Naive B cell (primary cell): ENCODE measurements at places on chromosomes 6 and 20. TPM values are rescaled to one million over a fixed set of nuclear protein-coding genes. Genes with fewer than 3 reads are reported as not detected.
A peak's percentile ranks its signal among the peaks of the same experiment; 100 is the strongest.

GRCh38 chr20:23159256-23159946 lies 73.3 kb upstream of the CD93 start:
- H3K4me3 ChIP-seq: no peak overlapping the region
- no peaks in the 10 kb centered on the region for H3K27me3 ChIP-seq

TINAG gene
- polyA plus RNA-seq: not detected

GRCh38 chr20:39049148-39049547 lies 87.0 kb downstream of the DHX35 start:
- peaks cover 7% of the 10 kb centered on the region for H3K27me3 ChIP-seq
- H3K36me3 ChIP-seq: no peaks in the 10 kb centered on the region
- H3K4me1 ChIP-seq: peaks cover 6% of the 10 kb centered on the region
- no peak overlapping the region for H3K27ac ChIP-seq
- no peak for DNase-seq
- H3K4me3 ChIP-seq: peak overlapping the region; percentile 94

DNA sequence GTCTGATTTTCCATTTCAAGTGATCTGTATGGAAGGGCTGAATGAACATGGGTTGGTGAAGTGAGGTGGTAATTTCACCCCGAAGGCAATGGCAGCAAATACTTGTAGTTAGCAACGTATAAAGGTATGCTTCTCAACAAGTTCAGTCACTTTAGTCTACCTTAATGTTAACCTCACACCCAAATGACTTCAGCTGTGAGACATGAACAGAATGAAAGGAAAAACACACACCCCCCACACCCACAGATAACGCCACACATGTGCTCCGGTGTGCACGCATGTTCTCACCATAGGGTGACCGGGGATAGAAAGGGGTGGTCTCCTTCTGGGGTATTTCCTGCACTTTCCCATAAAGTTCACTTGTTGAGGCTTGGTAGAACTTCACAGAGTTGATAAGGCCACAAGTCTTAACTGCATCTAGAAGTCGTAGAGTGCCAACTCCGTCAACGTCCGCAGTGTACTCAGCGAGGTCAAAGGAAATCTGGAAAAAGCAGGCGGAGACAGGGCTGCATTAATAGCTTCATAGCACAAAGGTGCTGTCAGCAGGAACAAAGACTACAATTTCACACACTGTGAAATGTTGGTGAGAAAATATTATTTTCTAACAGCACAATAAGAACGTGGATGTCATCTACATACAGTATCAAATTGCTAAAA lies 284.8 kb downstream of the GMDS start:
- no peak overlapping the region for H3K4me3 ChIP-seq
- no peaks in the 10 kb centered on the region for H3K4me1 ChIP-seq
- H3K36me3 ChIP-seq: peaks cover 7% of the 10 kb centered on the region
- H3K27me3 ChIP-seq: no peaks in the 10 kb centered on the region

- H3K27ac ChIP-seq: peak overlapping the region; percentile 95
- H3K36me3 ChIP-seq: no peaks in the 10 kb centered on the region
- peak overlapping the region; percentile 93 for H3K4me3 ChIP-seq
- peaks cover 21% of the 10 kb centered on the region for H3K4me1 ChIP-seq
- no peaks in the 10 kb centered on the region for H3K27me3 ChIP-seq
- no peak for DNase-seq
These were observed 472 bp upstream of the PAQR8 start for GRCh38 chr6:52361414-52361944.

- H3K27ac ChIP-seq: no peak overlapping the region
- DNase-seq: no peak
- no peak overlapping the region for H3K4me3 ChIP-seq
- no peaks in the 10 kb centered on the region for H3K36me3 ChIP-seq
- peaks cover 11% of the 10 kb centered on the region for H3K4me1 ChIP-seq
- H3K27me3 ChIP-seq: no peaks in the 10 kb centered on the region
These were observed 178.9 kb upstream of the ECI2 start for GRCh38 chr6:4314201-4314707.

- no peak for DNase-seq
- H3K4me1 ChIP-seq: no peaks in the 10 kb centered on the region
- H3K27me3 ChIP-seq: peaks cover 29% of the 10 kb centered on the region
- peaks cover 5% of the 10 kb centered on the region for H3K36me3 ChIP-seq
These were observed 26.9 kb downstream of the FOXF2 start for GRCh38 chr6:1416191-1416760.

TRAPPC3L gene
- polyA plus RNA-seq: 0.38 TPM

DNA sequence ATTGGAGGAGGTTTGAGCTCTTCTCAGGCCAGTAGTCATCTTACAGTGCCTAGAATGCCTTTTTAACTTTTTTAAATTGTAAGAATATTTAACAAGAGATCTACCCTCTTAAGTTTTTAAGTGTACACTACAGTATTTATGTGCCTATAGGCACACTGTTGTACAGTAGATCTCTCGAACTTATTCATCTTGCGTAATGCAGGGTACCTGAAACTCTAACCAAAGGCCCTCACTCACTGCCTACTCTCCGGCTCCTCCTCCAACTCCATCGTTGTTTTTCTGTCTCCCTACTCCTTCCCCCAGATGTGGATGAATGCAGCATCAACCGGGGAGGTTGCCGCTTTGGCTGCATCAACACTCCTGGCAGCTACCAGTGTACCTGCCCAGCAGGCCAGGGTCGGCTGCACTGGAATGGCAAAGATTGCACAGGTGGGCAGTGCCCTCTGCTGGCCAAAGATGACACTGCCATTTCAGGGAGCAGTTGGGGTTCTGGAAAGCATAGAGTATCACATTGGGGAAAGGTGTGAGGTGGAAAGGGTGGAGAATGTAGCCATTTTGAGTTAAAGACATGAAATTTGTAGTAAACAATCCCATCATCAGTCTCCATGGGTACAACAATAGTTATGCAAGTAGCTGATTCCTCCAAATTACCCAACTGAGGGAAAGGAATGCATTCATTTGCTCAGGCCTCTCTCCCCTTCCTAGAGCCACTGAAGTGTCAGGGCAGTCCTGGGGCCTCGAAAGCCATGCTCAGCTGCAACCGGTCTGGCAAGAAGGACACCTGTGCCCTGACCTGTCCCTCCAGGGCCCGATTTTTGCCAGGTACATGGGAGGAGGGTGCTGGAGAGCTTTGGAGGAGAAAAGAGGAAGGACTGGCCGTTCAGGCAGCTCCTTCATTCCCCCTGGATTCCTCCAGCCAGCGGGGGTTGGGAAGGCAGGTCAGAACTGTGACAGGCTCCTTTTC lies 18.4 kb upstream of the ZNF76 start:
- H3K36me3 ChIP-seq: no peaks in the 10 kb centered on the region
- H3K4me1 ChIP-seq: peaks cover 12% of the 10 kb centered on the region
- no peaks in the 10 kb centered on the region for H3K27me3 ChIP-seq

- no peak overlapping the region for H3K27ac ChIP-seq
- H3K36me3 ChIP-seq: peaks cover 45% of the 10 kb centered on the region
- no peaks in the 10 kb centered on the region for H3K4me1 ChIP-seq
- H3K4me3 ChIP-seq: no peak overlapping the region
These were observed 15.7 kb downstream of the AHI1 start for GRCh38 chr6:135481783-135482369.

DNA sequence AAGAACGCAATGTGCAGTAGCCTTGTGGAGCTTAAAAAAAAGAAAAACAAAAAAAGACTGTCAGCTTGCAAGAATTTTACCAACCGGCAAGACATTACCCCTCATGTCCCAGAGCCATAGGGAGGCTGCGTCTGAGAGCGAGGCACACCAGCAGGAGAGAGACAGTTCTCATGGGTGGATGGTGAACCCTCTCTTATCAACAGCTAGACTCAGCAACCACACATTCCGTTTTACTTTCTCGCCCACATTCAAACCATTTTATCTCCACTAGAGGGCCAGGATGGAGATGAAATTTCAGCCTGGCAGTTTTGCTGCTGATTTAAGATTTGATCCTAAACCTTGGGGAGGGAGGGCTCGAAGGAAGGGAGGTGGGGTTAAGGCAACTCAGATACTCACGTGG lies 247.0 kb downstream of the ATXN1 start:
- no peak overlapping the region for H3K4me3 ChIP-seq
- DNase-seq: no peak
- no peak overlapping the region for H3K27ac ChIP-seq

ANKS1A gene
- polyA plus RNA-seq: 2.3 TPM

GRCh38 chr20:45920462-45921336 lies 8.7 kb upstream of the PLTP start:
- H3K4me1 ChIP-seq: no peaks in the 10 kb centered on the region
- no peak overlapping the region for H3K4me3 ChIP-seq
- H3K27ac ChIP-seq: peak overlapping the region; percentile 38
- DNase-seq: no peak

ZSCAN23 gene
- polyA plus RNA-seq: not detected

DNA sequence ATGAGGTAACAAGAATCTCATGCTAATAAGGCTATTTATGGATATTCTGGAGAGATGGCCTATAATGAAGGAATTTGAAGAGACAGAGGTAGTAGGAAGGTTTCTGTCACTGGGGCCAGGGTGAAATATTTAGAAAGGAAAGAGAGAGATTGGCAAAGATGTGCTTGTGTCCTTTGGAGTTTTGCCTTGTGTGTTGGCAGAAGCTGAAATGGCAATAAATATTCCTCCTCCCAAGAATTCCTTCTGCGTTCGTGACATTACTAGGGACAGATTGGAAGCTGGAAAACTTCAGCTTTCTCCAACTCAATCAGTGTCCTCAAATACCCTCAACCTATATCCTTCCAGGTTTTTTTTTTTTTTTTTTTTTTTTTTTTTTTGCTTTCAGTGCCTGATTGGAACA lies 6.3 kb downstream of the SAMD5 start:
- H3K36me3 ChIP-seq: no peaks in the 10 kb centered on the region
- H3K27ac ChIP-seq: no peak overlapping the region
- peaks cover 24% of the 10 kb centered on the region for H3K27me3 ChIP-seq
- no peak for DNase-seq
- H3K4me1 ChIP-seq: peaks cover 2% of the 10 kb centered on the region
- no peak overlapping the region for H3K4me3 ChIP-seq

DNA sequence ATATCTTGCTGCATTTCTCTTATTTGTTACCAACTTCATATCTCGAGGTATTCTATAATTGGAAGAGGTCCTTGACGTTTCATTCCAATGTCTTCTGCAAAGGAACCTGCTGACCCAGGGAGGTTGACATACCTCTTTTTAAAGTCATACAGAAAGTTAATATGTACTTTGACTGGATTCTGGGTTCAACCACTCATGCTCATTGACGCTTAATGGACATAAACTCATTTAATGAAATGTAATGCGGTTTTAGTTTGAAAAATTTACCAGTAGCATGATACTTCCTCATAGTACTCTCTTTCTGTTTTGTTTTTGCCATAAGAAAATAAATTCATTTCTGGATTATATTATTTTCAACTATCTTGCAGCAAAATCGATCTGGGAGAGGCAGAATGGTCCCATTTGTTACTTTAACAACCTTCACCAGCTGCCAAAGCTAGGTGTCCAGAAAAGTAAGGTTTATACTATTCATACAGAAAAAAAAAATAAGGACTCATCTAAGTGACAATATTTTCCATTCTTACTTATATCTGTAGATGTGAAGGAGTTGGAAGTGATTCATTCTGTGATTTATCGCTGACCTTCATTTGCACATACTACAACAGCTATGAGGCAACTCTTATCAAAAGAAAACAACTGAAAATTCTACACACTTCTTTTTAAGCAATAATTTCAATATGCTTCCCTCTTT lies 101.6 kb downstream of the ATXN1 start:
- no peak overlapping the region for H3K4me3 ChIP-seq
- peak overlapping the region; percentile 45 for H3K27ac ChIP-seq
- H3K27me3 ChIP-seq: no peaks in the 10 kb centered on the region
- H3K36me3 ChIP-seq: no peaks in the 10 kb centered on the region

GRCh38 chr6:120230008-120230407 lies 880.4 kb upstream of the MAN1A1 start:
- no peaks in the 10 kb centered on the region for H3K36me3 ChIP-seq
- DNase-seq: no peak
- peak overlapping the region; percentile 58 for H3K27ac ChIP-seq
- H3K4me3 ChIP-seq: no peak overlapping the region

DNA sequence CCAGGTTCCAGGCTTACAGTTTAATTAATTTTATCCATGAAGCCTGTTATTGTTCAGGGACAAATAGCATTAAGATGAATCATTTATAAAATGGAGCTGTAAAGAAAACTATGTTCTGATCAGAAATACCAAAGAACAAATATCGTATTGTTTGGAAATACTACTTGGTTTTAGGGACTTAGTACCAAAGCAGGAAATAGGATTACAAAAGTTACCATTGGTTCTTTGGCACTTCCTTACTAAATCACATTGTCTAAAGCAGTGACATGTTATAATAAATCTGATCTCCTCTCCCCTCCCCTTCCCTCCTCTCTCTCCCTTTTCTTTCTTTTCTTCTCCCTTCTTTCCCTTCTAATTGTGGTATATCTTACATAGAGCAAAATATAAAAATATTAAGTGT lies 29.6 kb downstream of the CRYBG1 start:
- H3K4me1 ChIP-seq: no peaks in the 10 kb centered on the region
- no peaks in the 10 kb centered on the region for H3K36me3 ChIP-seq
- H3K27ac ChIP-seq: no peak overlapping the region
- DNase-seq: no peak
- H3K27me3 ChIP-seq: peaks cover 40% of the 10 kb centered on the region
- H3K4me3 ChIP-seq: no peak overlapping the region

GRCh38 chr6:30322527-30323501 lies 3.9 kb upstream of the TRIM39 start:
- H3K36me3 ChIP-seq: no peaks in the 10 kb centered on the region
- H3K4me3 ChIP-seq: no peak overlapping the region
- DNase-seq: no peak
- H3K27ac ChIP-seq: no peak overlapping the region

DNA sequence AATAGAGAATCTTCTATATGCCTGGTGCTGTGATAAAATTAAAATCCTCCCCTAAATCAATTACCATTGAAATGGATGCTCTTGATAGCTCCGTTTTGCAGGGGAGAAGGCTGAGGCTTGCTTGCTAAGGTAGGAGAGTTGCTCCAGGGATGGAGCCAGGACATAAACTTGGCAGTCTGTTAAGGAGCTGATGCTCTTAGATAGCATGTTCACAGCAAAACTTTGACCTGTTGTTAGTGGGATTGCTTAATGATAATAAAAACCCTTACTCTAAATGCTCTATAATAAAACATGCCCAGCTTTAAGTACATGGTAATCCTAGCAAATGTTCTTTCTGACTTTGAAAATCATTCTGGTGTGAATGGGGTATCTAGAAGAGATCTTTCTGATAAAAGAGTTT lies 228.4 kb upstream of the JAG1 start:
- H3K4me1 ChIP-seq: no peaks in the 10 kb centered on the region
- DNase-seq: no peak
- H3K27me3 ChIP-seq: peaks cover 4% of the 10 kb centered on the region
- no peaks in the 10 kb centered on the region for H3K36me3 ChIP-seq

DNA sequence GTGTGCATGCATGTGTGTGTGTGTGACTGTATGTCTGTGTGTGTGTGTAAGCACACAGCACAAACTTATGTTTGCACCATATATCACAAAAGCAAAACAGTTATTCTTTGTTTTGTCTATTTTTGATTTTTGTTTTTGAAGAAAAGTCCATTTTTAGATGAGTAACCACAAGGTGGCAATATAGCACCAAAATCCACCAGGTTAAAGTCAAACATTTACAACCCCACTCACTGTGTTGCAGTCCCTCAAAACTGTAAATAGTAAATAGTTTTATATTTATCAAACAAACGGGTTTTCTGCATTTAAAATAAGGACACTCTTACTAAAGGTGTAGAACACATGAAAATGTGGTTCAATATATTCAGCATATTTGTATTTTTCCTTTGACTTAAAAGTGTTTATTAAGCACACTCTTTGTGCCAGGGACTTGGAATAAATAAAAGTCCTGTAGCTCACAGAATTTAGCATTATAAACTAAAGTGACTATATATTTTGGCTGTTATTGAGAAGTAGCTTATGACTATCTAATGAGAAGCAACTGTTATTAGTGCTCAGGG lies 118.5 kb downstream of the GFRAL start:
- H3K4me3 ChIP-seq: no peak overlapping the region
- H3K27me3 ChIP-seq: no peaks in the 10 kb centered on the region
- H3K4me1 ChIP-seq: no peaks in the 10 kb centered on the region
- no peak overlapping the region for H3K27ac ChIP-seq
- no peaks in the 10 kb centered on the region for H3K36me3 ChIP-seq

PRICKLE4 gene
- polyA plus RNA-seq: not detected

HRH3 gene
- polyA plus RNA-seq: not detected
